ENCODE measurements at places on chromosomes 1 and 21. TPM values are rescaled to one million over a fixed set of nuclear protein-coding genes. Genes with fewer than 3 reads are reported as not detected.
A peak's percentile ranks its signal among the peaks of the same experiment; 100 is the strongest.

DNA sequence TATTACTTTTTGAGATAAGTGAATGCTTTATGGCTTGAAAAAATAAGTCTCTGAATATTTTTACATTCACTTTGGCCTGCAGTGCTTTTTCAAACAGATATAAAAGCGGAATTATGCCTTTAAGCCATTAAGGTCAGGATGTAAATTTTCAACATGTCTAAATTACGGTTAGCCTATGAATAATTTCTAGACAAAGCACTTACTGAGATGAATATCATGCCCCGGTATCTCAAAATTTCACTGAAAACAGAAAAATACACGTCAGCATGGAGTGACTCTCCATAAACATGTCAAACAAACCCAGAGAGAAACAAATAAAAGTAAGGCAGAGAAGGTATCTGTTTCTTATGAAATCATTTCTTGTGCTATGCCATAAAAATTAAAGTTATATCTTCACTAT, 853.9 kb downstream of the KCNT2 start:
- no peak for DNase-seq

- DNase-seq = no peak
Observed at GRCh38 chr1:159838715-159839114, 12.0 kb downstream of the SLAMF8 start.

GRCh38 chr21:43825936-43826622, 36.7 kb downstream of the RRP1 start:
- no peak for DNase-seq

The TSPAN1 gene
- not detected for polyA plus RNA-seq

The HHIPL2 gene
- polyA plus RNA-seq = not detected

The HORMAD1 gene
- polyA plus RNA-seq = not detected

The CYP4Z1 gene
- polyA plus RNA-seq = not detected

DNA sequence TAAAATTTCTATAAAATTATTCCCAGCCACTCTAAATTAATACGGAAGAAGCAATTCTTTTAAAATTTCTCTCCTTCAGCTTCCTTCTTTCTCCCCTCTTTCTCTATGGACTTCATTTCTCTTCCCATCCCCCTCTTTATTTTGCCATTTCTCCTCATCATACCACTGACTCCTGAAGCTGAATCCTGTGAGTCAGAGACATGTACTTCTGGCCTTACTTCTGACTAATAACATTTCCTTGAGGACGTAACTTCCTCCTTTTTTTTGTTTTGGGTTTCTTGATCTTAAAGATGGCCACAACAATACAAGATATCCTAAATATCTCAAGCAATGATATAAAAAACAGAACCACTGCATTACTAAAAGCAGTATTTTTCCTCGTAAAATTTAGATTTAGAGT, 63.6 kb upstream of the DENND1B start:
- DNase-seq = no peak

DNA sequence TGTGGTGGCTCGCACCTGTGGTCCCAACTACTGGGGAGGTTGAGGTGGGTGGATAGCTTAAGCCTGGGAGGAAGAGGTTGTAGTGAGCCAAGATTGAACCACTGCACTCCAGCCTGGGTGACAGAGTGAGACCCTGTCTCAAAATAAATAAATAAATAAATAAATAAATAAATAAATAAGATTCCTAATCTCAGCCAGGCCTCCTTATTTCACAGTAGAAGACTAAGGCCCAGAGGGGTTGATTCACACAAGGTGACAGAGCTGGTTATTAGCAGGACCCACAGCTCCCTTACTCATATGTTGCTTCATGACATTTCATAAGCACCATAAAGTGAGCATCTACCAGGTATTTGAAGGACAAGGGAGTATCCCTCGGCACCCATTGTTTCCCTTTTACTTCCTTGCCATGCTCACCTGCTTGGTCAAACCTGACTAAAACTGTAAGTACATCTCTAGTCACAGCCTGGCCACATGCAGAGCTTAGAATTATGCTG, 32.7 kb downstream of the ALG14 start:
- no peak for DNase-seq

GRCh38 chr1:231799363-231799986, 172.9 kb downstream of the DISC1 start:
- no peak for DNase-seq

DNA sequence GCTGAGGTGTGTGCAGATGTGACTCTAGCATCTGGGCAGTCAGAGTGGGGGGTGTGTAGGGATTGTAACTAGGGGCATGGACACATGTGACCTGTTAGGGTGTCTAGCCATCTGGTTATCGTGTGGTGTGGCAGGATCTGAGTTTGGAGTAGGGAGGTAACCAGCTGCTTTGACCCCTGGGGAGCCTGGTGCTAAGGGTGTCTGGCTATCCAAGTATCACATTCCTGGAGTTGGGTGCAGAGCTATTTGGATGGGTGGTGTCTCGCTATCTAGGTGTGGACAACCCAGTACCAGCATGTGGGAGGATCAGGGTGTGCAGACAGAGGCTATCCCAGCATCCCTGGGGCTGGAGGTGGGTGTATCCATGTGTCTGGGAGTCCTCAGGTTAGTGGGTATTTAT, 4.7 kb downstream of the PTPRU start:
- DNase-seq = no peak

The RGS7 gene
- not detected for polyA plus RNA-seq

The FBLIM1 gene
- not detected for polyA plus RNA-seq

GRCh38 chr1:222257027-222257426, 290.9 kb downstream of the HHIPL2 start:
- no peak for DNase-seq

- no peak for DNase-seq
Observed at GRCh38 chr1:111665497-111665896, 45.9 kb downstream of the RAP1A start.

DNA sequence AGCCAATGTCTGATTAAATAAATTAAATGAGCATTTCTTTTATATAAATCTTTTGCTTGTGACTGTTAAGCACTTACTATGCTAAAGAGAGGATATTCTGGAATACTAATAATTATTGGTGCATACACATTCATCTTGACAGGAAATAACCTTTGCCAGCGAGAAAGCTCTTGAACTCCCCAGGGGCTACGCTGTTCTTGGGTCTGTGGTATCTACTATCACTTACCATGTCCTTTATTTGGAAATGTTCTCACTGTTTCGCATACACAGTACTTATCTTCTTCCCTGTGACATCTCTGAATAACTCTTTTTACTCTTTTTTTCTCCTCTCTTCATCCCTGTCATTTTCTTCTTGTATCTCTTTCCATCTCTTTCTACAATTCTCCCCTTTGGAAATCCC, 178.7 kb downstream of the GABPA start:
- no peak for DNase-seq

- DNase-seq = no peak
Observed at GRCh38 chr1:43954036-43954435, 7.3 kb downstream of the IPO13 start.

- no peak for DNase-seq
Observed at GRCh38 chr1:42949312-42950115, 9.2 kb downstream of the SLC2A1 start.

- DNase-seq = no peak
Observed at GRCh38 chr1:63411066-63411465, 43.6 kb downstream of the ALG6 start.

DNA sequence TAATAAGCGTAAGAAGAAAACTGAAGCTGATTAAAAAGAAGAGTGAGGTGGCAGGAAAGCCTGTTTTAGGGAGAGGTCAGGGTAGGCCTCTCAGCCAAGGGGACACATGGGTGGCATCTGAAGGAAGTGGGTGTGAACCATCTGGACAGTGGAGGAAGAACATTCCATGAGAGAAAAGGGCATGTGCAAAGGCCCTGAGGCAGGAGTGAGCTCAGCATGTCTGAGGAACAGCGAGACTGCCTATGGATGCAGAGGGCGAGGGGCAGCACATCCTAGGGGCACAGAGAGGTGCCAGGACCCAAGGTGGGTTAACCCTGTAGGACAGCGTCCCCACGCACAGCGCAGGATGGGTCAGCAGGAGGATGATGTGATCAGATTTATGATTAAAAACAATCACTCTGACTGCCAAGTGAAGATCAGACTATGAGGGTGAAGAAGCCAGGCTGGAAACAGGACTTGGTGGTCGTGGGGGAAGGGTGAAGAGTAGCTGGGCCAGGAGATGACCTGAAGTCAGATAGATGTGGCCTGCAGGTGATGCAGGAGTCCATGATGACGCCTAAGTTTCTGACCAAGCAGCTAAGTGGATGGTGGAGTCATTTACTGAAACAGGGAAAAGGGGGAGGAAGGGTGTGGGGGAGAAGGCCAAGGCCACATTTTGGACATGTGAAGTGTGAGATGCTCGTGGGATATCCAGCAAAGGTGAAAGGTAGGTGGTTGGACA, 37.9 kb downstream of the PABPC4 start:
- DNase-seq = no peak

The MPL gene
- not detected for polyA plus RNA-seq

- DNase-seq = no peak
Observed at GRCh38 chr1:67639361-67639760, 45.6 kb upstream of the GADD45A start.

DNA sequence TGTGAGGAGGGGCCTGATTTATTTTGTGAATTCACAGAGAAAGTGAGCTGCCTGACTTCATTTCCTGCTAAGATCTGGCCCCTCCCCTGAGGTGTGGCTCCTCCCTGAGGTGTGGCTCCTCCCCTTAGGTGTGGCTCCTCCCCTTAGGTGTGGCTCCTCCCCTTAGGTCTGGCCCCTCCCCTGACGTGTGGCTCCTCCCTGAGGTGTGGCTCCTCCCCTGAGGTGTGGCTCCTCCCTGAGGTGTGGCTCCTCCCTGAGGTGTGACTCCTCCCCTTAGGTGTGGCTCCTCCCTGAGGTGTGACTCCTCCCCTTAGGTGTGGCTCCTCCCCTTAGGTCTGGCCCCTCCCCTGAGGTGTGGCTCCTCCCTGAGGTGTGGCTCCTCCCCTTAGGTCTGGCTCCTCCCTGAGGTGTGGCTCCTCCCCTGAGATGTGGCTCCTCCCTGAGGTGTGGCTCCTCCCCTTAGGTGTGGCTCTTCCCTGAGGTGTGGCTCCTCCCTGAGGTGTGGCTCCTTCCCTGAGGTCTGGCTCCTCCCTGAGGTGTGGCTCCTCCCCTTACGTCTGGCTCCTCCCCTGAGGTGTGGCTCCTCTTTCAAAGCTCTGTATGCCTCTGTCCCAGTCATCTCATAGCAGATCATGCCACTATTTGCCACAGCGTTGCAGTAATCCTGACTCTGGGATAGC, 26.9 kb upstream of the LRRC3 start:
- DNase-seq = peak; percentile 58

The NMNAT1 gene
- polyA plus RNA-seq = 9.5 TPM

The PEF1 gene
- 74.7 TPM for polyA plus RNA-seq

DNA sequence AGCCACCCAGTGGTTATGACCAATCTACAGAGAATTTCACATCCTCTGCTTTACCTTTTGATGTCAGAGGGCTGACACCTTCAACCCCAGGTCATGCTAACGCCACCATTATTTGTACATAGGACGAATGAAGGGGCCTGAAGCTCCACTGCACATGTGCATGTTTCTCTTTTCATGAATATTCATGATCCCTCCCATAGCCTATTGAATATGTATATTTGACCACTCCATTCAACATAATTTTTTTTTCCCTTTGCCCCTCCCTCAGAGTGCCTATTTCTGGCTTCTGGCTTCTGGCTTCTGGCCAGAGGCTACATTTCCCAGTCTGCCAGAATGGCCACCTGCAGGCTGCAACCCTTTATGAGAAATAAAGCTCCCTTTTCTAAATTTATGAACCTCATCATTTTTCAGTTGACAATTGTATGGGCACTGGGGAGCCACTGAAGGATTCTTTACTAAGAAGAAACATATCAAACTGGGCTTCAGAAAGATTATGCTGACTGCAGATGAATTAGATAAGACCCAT, 406.7 kb downstream of the SIPA1L2 start:
- no peak for DNase-seq

DNA sequence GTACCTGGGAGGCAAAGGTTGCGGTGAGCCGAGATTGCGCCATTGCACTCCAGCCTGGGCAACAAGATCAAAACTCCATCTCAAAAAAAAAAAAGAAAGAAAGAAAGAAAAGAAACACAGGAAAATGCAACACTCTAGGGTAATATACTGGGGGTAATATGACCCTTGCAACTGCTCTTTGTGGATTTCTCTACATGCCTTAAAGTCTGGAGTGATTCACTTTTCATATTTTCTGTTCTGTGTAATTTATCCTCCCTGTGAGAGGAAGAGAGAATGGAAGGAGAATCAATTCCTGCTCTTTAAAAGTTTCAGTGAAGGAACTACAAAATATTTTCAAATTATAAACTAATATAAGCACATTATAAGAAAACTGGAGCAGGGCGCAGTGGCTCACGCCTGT, 22.7 kb downstream of the RIT1 start:
- DNase-seq = no peak

- peak; percentile 82 for DNase-seq
Observed at GRCh38 chr1:32205401-32206370, at the start of gene IQCC. IQCC (plus strand) TSS chr1:32205671; CDS start chr1:32205682, 11 bp downstream.

- DNase-seq = peak; percentile 16
Observed at GRCh38 chr1:48202030-48202752, 20.3 kb upstream of the SLC5A9 start.

The AADACL3 gene
- polyA plus RNA-seq = not detected

The CLCA4 gene
- not detected for polyA plus RNA-seq

GRCh38 chr1:229227298-229227919, 43.5 kb upstream of the RAB4A start:
- peak; percentile 71 for DNase-seq

DNA sequence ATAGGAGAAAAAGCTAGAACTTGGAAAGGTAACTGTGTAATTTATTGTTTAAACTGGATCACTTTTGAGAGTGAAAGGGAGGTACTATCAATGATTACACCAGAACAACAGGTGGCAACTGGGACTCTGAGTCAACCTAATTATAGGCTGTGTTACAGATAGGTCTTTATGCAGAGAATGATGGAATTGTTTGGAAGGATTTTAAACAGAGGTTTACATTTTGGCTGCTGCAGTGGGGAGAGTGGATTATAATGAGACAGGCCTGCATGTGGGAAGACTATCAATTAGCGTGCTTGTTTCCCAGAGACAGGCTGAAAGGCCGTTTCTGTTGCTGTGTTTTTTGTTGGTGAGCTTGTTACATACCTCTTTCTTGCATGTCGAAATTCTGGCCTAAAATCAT, 432.9 kb downstream of the PLA2G4A start:
- no peak for DNase-seq
